ENCODE measurements at places on chromosomes 12 and 14.
A peak's percentile ranks its signal among the peaks of the same experiment; 100 is the strongest.

GRCh38 chr14:36807727-36808126, 146.1 kb downstream of the PAX9 start:
- DNase-seq: no peak

- no peak for DNase-seq
Observed at GRCh38 chr12:1633459-1633858, 4.4 kb downstream of the WNT5B start.

DNA sequence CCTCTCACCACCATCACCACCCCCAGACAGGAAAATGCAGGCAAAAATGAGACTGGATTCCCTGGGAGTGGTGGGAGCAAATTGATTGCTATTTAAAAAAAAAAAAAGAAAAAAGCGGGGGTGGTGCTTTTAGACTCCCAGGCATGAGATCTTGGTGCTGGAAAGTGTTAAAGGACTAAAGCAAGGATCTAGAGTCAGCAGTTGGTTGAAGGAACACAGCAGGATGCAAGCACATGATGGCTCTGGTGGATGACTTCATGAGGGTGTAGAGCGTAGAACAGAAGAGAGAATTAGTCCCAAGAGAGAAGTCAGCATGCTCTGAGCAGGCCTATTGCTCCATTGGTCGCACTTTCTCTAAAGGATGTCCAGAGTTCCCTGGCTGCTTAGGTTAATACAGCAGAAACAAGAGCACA, 183.8 kb upstream of the HMGA2 start:
- DNase-seq: no peak

- DNase-seq: no peak
Observed at GRCh38 chr14:52227619-52228222, 39.8 kb upstream of the PTGDR start.

- no peak for DNase-seq
Observed at GRCh38 chr12:51941011-51941581, 10.4 kb upstream of the ACVR1B start.

DNA sequence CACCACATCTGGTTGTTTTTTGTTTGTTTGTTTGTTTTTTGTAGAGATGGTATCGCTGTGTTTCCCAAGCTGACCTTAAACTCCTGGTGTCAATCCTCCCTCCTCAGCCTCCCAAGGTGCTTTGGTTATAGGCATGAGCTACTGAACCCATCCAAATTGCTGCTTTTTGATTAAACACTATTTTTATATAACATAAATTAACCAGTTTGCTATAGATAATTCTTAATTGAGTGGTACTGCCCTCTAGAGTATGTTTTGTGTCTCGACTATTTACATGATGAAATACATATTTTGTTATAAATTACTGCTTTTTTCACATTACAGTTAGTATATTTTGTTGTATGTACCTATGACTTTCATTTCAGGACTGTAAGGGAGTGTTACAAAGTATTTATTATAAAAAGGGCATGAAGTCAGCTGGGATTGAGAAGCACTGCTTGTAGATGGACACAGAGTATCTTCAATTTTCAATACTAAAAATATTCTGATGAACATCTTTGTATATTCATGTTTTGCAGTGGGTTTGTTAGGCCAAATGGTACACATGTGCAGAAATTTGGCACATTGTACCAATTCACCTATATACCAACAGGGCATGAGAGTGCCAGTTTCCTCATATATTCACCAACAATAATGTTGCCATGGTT, 14.9 kb upstream of the SCAF11 start:
- no peak for DNase-seq

GRCh38 chr12:54131641-54132280, 57.0 kb downstream of the SMUG1 start:
- DNase-seq: no peak

GRCh38 chr12:47079981-47080724, 394 bp upstream of the AMIGO2 start:
- DNase-seq: peak; percentile 64

DNA sequence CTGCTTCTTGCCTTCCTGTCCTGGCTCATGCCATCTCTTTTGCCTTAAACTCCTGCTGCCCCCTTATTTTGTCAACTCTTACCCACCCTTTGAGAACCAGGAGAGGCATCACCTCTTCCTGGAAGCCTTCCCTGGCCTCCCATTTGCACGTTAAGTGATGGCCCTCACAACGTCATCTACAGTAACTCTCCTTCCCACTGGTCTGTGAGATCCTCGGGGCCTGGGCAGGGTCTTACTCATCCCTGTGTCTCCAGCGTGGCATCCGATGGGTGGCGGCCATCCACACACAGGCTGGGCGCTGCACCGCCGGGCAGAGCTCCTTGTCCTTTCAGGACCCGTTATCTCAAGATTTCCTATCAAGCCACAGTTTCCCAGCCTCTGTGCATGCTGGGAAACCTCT, 16.8 kb upstream of the CACNA2D4 start:
- DNase-seq: peak; percentile 6

GRCh38 chr12:123483602-123484248, 25.8 kb downstream of the SNRNP35 start:
- DNase-seq: peak; percentile 29

- DNase-seq: no peak
Observed at GRCh38 chr14:31414190-31414833, 6.0 kb downstream of the HEATR5A start.

- no peak for DNase-seq
Observed at GRCh38 chr12:110004598-110004997, 5.4 kb downstream of the ANKRD13A start.

DNA sequence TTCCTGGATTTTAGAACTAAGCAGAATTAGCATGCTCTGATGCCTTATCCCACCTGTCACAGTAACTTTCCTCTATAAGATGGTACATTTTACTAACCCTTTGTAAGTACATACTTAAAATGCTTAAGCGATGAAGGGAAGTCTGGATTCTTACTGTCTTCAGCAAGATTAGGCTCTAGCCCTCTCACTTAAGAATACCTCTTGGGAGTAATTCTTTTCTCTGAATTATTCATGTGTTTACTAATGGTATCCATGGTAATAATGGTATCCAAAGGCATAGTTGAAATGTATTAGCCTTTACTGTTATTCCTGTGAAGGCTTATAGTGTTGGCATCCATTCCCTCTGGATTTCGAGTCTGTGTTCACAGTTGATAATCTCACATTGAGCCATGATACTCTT, 176.9 kb downstream of the MON2 start:
- DNase-seq: no peak

DNA sequence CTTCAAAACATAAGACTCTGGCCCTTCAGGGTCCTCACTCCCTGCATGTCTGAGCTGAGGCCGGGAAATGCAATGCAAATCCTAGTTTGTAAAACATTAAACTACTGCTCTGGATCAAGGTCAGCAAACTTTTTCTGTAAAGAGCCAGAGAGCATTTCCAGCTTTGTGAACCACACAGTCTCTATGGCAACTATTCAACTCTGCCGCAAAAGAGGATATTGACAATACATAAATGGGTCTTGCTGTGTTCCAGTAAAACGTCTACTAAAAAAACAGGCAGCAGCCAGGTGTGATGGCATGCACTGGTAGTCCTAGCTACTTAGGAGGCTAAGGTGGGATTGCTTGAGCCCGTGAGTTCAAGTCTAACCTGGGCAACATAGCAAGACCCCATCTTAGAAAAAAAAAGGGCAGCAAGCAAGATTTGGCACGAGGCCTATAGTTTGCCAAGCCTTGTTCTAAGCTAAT, 22.3 kb downstream of the DDX24 start:
- no peak for DNase-seq

GRCh38 chr12:69196302-69197288, 42.8 kb upstream of the CPSF6 start:
- DNase-seq: no peak

DNA sequence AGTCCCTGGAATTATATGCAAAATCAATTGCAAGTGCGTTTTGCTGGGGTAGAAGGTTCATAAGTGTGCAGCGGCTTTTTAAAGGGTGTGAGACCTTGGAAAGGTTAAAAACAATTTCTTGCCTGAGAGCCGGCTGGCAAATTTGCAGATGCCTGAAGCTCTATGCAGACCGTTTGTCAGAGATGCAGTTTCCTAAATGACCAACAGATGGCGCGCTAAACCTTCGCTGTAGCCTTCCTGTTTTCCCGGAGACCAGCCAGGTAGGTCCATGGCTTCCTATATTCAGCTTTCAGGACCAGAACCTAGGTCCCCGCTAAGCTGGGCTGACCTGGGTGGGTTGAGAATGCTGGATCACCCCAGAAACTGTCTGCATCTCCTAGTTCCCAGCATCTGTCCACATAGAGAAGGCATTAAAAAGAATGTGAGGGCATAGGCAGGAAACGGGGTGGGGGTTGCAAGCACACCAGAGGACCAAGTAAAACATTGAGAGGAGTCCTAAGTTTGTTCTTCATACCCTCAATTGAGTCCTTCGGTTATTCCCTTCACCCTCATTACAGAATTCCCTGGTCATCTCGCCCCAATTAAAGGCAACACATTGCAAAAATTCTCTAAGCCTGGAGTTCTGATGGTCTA, 5.7 kb upstream of the NOS1 start:
- DNase-seq: peak; percentile 70

- no peak for DNase-seq
Observed at GRCh38 chr12:75815756-75816155, 215.8 kb downstream of the PHLDA1 start.

- no peak for DNase-seq
Observed at GRCh38 chr12:40691913-40692764, at the start of gene CNTN1. CNTN1 (plus strand) TSS chr12:40692439.

DNA sequence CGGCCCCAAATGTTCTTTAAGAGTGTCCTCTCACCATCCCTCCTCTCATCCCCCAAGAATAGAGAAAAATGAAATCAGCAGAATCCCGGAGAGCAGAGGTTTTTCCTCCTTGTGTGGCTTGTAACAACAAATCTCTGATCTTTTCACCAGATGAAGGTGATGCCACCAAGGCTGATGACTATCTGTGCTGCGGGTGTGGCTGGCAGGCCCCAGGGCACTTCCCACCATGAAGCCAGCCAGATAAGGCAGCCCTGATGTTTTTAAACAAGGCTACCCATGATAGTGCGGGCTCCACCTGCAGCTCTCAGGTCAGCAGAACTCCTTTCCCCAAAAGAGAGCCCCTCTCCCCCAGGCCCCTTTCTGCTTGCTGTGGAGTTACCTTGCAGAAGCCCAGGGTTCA, 58.0 kb upstream of the PARP11 start:
- DNase-seq: no peak

DNA sequence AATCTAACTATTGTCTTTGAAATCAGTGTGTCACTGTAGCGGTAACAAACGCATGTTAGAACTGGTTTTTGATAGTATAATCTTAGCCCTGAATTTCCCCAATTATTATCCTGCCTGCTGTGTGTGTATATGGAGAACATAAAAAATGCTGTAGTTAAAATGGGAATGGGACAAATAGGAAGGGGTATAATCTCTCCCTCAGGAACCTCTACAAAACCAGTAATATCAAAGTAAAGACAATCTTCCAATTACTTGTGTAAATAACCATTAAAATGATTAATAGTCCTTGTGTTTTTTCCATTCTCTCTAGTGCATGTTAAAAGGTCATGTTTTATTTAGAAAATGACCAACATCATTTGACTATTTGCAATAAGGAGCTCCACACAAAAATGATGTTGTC, 200.1 kb upstream of the TMTC1 start:
- no peak for DNase-seq

DNA sequence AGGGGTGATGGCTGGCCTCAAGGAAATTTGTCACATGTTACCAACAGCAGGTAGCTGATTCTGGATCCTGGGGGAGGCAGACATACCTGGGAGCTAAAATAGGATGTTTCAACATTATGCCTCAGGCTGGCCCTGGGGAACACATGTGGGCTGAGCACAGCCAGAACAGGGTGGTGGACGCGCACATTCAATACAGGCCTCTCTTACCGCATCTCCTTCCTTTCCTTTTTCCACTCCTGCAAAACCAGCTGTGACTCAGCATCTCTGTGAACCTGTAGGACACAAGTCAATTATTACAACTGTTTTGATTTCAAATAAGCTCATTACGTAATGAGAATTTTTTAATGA, 61.0 kb downstream of the NT5DC3 start:
- DNase-seq: no peak

DNA sequence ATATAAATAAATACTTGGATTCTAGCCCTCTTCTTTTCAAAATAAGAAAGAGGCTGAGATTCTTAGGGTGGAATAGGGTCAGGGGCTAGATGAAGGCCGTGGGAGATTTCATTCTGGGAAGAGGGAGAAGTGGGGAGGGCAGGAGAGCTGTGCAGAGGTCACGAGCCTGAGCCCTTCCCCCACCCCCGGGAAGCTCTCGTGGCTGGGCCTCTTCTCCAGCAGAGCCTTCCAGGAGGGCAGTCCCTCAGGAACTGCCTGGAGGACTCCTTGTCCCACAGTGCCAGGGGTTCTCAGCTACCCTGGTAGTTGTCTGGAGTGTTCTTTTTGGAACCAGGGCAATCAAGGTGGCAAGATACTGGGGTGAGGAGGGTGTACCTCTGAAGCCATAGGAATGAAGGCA, 94.0 kb downstream of the ESR2 start:
- DNase-seq: no peak

DNA sequence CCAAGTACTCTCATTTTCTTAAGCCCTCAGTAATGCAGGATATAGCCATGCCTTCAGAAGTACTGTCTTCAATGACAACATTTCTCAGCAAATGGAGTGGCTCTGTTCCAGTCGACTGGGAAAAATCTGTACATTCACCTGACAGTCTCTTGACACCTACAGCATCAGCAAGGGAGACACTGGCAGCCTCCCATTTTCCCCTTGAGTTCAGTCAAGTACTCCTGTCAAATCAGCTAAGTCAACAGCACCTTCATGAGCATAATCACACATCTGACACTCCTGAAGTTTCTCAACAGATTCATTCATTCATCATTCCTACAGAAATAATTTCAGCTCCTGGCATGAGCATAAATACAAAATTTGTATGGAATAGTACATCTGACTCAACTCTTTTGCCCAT, 46.1 kb downstream of the INTS13 start:
- DNase-seq: no peak
